ENCODE measurements at places on chromosomes 1 and 21. TPM values are rescaled to one million over a fixed set of nuclear protein-coding genes. Genes with fewer than 3 reads are reported as not detected.

DNA sequence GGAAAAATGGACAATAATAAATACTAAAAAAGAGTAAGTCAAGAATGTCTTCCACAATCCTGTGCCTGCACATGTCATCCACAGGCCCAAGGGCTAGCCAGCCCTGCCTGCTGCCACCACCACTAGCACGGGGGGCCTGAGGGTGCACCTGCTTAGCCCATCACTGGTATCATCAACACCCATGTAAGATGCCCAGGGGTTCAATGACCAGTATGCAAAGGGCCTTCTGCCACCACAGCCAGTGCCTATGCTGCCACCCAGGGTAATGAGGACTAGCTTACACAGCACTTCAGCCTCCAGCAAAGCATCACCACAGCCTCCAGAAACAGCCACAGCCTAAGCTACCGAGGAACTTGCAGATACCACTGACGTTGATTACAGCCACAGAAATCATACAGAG lies 46.3 kb downstream of the POFUT2 start:
- no peak for DNase-seq

DNA sequence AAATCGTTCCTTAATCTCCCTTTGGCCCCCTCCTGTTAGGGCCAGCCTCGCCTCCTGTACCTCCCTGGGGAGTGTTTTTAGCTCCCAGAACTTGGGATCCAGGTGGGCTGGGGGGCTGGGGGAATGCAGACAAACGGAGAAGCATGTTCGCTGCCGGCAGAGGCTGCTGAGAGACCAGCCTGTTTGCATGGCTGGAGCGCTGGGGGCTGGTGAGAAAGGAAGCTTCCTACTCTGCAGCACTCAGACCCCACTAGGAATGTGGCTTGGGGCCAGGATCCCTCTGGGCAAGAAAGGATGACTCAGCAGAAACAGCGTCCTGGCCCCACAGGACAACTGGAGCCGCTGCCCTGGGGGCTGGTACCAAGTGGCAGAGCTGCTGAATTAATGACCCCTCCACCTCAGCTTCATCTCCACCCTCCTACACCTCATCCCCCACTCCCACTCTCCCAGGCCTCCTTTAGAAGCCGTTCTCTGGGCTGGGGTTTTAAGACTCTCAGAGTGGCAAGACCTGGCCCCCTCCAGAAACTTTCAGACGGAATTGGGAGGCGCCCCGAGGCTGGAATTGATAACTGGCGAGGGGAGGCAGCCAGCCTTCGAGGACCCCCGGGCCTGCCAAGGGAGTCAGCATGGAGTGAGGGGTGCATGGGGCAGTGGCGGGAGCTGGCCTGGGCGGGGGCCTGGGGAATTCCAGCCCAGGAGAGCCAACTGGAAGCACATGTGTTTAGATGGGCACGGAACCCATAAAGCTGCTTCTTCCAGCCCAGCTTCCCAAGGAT lies 28.5 kb upstream of the EPS8L3 start:
- DNase-seq: no peak

- no peak for DNase-seq
These were observed 932 bp downstream of the MAP10 start for GRCh38 chr1:232806186-232806510.

DNA sequence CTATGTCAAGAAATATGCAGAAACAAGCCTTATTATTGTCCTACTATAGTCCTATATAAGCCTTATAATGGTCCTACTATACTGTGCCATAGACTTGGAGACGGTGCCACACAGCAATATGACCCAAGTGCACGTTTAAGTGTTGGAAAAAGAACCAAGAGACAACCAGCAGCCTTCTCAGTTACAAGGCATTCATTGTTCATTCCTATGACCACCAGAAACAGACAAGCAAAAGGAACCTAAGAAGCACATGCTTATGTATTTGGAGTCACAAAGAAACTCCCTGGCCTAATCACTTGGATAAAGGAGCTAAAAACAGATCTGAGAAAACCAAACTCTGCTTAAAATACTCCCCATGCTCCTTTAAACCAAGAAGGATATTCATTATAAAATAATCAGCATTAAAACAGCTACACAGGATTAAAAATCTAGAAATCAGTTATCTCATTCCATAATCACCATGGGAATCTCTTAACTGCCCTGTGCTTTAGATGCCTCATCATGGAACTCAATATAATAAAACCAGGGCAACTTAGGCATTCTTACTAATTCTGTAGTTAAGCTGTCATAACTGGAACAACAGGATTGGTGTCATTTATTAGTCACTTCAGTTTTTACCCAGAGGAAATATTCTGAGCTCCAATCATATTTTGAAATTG lies 7.0 kb downstream of the COLGALT2 start:
- no peak for DNase-seq

DNA sequence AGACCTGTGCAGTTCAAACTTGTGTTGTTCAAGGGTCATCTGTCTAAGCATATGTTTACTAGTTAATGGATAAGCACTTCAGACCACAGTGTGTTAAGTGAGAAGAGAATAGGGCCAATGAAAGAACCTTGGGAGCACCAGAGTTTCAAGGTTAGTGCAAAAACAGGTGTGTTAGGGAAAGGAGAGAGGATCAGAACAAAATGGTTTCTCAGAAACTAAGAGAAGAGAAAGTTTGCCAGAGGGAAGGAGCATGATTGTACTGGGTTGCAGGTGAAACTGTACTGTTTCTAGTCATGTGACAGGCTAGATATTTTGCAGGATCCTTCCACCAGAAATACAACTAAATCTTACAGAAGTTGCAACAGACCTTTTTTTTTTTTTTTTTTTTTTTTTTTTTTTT lies 23.3 kb downstream of the RPRD2 start:
- no peak for DNase-seq

DNA sequence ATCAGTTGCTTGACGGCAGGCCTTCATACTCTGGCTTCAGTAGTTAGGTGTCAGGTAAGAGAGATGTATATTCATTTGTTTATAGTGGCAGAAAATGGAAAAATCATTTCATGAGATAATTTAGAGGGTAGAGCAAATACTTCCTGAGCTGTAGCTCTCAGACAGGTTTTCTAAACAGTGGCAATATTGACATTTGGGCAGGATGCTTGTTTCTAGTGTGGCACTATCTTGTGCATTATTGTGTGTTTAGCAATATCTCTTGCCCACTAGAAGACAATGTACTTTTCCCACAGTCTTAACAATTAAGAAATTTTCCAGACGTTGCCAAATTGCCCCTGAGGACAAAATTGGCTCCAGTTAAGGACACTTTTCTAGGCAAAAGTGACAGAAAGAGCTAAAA lies 1143.1 kb downstream of the PLA2G4A start:
- DNase-seq: no peak

GRCh38 chr1:8086055-8086454 lies 59.9 kb upstream of the ERRFI1 start:
- DNase-seq: no peak

DNA sequence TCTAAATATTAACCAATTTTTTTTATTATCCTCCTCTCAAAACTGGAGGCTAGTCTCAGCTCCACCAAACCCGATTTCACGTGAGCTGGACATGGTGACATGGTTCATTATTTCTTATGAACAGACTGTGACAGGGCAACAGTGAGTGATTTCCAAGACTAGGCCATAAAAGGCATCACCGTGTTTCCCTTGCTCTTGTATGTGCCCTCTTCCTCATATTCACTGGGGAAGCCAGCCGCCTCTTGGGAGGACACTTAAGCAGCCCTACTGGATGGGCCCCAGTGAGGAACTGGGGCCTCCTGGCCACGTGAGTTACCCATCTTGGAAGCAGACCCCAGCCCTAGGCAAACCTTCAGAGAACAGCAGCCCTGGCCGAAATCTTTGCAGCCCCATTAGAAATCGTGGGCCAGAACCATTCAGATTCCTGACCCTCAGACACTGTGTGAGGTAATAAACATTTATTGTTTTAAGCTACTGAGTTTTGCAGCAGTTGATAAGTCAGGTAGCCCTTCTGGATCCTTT lies 105.0 kb downstream of the GALNT2 start:
- DNase-seq: no peak

Gene SLAMF6
- total RNA-seq: 28.7 TPM
